Endodermal cell (in vitro differentiated cells): ENCODE measurements at places on chromosomes 12 and 14. TPM values are rescaled to one million over a fixed set of nuclear protein-coding genes. Genes with fewer than 3 reads are reported as not detected.

- DNase-seq = peak; percentile 37
These were observed 75.1 kb upstream of the ST8SIA1 start for GRCh38 chr12:22409377-22410164.

DNA sequence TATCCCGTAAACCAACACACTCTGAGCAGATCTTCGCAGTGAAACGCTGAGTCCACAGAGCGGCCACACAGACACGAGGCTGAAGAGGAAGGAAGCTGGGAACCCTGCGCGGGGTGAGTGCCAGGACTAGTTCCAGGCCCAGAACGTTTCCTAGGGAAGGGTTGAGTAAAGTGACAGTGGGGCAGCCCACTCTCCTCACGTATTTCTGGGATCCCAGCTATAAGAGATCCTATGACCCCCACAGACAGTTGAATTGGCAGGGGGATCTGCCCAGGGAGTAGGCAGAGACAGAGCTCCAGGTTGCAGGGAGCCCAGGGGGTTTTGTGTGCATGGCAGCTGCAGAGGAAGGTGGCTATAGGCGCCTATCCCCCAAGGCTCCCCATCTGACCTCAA lies 51.1 kb downstream of the GTF2A1 start:
- no peak for DNase-seq

DNA sequence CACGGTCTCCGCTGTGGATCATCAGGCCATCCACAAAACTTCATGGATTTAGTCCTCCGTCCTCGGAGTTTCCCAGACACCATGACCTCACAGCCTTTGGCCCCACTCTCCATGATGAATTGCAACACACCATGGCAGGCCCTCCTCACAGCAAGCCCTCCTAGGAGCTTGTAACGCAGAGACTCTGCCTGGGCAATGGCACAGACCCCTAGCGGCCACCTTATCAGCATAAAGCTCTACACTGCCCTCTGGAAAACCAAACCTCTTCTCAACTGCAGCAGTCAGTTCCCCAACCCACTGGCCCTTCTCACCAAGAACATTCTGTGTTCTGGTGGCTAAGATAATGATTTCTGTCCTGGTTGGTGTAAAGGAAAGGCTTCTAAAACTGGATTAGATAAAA lies 238.4 kb upstream of the USP15 start:
- DNase-seq = peak; percentile 80

- DNase-seq = no peak
These were observed 252.3 kb downstream of the KTN1 start for GRCh38 chr14:55832122-55832911.

- no peak for DNase-seq
These were observed 14.4 kb downstream of the RASSF9 start for GRCh38 chr12:85821759-85822158.

GRCh38 chr12:78767264-78767981 lies 97.2 kb upstream of the SYT1 start:
- peak; percentile 36 for DNase-seq

The CMKLR1 gene
- 0.08 TPM in 1 of 3 replicates, not detected in the others for total RNA-seq
